AG04449 (cell line): ENCODE measurements at places on chromosomes 4 and X.
A peak's percentile ranks its signal among the peaks of the same experiment; 100 is the strongest.

DNA sequence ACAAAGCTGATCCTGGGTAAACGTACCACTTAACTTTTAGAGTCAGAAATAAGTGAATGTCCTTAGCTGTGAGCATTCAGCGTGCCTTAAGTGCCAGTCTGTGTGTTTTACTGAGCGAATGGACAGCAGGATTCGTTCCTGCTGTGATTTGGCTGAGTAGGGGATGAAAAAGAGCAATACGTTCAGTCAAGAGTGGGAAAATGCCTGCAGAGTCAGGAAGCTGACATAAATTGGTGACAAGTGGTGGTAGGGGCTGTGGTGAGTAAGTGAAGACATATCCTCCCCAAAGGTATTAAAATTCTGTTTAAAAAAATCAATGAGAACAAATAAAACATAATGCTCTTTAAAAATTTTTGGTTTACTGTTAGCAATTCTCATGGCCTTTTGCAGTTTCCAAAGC, 56.6 kb upstream of the TNIP3 start:
- DNase-seq: no peak

- no peak for DNase-seq
Measured at GRCh38 chrX:2903366-2903765, 25.8 kb downstream of the ARSD start.

DNA sequence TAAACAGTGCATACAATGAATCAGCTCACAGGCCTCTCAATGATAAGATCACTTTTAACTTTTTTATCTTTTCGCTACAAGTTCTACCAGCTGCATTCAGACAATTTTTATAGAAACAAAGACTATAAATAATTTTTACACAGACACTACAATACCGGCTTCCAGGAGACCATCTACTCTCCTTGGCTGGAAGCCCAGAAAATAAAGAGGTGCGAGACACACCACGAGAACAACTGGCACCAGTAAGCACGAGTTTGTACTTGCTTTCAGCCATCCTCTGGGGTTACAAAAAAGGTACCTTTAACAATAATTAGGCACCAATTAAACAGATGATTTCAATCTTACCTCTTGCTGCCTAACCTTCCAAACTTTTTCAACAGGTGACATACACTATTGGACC, 11.2 kb upstream of the PRDX4 start:
- no peak for DNase-seq

GRCh38 chrX:111857534-111858060, 18.4 kb upstream of the TRPC5OS start:
- DNase-seq: no peak

DNA sequence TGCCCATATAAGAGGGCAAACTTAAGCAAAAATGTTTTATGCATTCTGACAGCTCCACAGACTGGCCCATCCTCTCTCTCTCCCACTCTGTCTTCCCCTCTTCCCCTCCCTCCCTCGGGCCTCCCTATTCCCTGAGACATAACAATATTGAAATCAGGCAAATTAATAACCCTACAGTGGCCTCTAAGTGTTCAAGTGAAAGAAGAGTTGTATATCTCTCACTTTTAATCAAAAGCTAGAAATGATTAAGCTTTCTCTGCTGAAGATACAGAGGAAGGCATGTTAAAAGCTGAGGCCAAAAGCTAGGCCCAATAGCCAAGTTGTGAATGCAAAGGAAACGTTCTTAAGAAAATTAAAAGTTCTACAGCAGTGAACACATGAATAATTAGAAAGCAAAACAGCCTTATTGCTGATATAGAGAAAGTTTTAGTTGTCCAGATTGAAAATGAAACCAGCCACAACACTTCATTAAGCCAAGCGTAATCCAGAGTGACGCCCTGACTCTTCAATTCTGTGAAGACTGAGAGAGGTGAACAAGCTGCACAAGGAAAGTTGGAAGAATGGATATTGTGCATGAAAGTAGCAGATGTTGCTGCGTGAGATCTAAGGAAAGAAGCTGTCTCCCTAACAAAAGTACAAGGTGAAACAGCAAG, 54.9 kb downstream of the USO1 start:
- no peak for DNase-seq

DNA sequence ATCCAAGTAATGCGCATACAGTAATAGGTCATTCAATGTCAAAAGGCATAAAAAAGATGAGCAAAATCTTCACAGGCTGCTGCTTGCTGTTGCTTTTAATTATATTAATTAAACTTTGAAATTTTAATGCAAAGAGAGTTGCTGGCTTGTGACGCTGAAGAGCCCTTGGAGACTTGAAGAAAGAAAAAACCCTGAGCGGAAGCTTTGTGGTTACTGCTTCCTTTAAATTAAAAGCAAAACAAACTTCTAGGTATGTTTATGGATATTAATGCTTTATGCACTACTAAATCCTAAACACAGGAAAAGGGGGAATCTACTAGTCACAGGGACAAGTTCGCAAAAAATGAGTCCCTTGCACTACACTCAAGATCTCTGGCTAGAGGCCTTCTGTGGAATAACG, 166.7 kb downstream of the ANTXR2 start:
- no peak for DNase-seq

DNA sequence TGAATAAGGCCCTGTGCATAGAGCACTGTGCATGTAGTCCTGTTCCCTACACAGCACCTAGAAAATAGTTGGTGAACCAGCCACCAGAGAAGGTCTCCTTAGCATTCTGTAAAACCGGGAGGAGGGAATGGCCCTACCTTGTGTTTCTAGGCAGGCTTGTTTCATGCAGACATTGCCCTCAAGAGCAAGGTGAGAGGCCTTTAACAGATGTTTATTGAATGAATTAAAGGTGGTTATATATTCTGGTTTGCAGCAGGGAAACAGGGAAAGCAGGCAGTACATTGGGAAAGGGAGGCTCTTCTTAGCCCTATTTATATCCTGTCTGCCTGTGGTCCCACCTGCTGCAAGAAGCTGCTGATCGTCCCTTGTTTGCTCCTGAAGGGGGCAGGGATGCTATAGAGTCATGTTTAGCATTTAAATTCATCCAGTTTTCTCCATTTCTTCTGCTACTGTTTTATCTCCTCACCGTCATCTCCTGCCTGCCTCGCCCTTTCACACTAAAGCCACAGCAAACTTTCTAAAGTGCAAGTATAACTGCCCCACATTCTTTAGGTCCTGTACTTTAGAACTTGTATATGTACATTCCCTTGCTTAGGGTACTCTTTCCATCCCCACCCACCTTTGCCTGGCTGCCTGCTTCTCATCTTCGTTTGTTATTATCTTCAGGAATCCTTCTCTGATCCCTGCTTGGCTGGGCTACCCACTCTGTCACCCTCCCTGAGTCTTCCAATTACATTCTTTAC, 60.3 kb downstream of the EGF start:
- no peak for DNase-seq

DNA sequence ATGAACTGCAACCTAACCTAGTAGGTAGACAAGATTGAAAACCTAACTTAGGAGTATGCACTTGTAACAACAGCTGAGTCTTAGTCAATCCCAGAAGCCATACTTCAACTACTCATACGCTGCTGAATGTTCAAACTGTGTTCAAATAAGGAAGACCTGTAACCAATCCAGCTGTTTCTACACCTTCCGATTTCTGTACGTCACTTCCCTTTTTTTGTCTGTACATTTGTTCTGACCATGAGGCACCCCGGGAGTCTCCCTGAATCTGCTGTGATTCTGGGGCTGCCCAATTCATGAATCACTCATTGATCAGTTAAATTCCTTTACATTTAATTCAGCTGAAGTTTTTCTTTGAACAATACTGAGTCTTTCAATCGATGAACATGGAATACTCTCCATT, 89.5 kb downstream of the BMP3 start:
- no peak for DNase-seq

- no peak for DNase-seq
Measured at GRCh38 chr4:46388857-46389256, 1.1 kb downstream of the GABRA2 start.

DNA sequence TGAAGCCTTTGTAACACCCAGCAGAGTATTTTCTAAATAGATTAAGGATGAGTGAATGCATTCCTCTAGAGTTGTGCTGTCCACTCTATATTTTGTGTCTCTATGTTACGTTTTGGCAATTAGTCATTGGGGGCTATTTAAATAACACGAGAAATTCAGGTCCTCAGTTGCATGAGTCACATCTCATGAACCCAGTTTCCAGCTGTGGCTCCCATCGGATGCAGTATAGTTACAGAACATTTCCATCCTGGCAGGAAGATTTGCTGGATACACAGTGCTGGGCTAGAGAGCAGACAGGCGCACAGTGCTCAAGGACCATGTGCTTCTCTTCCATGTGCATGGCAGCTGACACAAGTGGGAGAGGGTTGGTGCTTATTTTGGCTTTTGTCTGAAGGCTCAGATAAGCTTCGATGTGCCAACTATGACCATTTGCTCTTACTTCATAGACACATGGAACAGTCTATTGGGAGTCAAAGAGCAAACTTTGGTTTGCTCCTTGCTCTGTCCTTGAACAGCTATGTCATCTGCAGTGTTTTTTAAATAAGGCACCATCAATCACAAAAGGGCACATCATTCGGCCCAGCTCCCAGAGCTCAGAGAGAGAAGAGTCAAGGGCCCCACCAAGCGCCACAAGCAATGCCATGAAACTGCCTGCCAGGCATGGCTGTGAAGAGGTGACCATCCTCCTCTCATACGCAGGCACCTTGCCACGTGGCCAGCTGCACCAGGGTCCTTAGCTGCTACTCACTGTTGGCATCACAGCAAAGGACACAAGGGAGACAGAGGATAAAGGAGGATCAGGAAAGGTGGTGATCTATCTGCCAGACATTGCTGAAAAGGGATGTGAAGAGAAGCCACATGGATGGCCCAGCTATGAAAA, 8.1 kb upstream of the STS start:
- peak; percentile 44 for DNase-seq

DNA sequence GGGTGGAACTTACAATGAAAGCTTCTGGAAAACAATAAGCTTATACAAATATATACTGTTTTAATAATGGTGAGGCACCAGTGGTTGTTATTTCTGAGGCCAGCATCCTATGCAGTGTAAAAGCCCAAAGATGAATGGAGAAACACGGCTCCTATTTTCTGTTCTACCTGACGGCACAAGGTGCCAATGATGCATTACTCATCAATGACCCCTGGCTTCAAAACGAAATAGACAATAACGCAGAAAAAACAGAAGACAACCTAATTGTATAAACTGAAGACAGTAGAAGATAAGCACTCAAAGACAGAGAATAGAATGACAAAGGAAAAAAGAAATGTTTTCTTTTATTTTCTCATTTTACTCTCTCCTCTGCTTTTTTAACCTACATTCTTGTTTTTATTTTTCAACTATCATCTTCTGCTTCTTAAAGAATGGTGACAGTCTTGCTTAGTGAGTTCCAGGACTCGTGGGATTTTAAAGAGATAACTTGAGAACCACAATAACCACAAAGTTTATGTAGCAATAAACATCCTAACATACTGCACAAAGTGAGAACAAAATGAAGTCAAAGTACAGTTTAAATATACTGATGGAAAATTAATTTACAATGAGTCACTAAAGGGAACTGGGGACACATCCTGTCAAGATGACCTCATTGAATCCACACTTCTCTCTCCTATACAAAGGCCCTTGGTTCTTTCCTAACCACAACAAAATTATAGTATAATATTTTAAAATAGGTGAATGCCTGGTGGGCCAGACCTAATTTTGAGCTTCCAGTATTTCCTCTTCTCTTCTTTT, 169.8 kb downstream of the BTC start:
- DNase-seq: peak; percentile 64

GRCh38 chrX:30219372-30219771, 4.0 kb downstream of the MAGEB2 start:
- no peak for DNase-seq

GRCh38 chr4:47624031-47624441, 139.0 kb downstream of the ATP10D start:
- DNase-seq: peak; percentile 82
